Stimulated activated CD4-positive, alpha-beta T cell treated with anti-CD3 and anti-CD28 coated beads, Interleukin-1b, Interleukin-23, amount 100 ng/mL, for 1 hour (primary cell): ENCODE measurements at places on chromosomes 5 and 9.

DNA sequence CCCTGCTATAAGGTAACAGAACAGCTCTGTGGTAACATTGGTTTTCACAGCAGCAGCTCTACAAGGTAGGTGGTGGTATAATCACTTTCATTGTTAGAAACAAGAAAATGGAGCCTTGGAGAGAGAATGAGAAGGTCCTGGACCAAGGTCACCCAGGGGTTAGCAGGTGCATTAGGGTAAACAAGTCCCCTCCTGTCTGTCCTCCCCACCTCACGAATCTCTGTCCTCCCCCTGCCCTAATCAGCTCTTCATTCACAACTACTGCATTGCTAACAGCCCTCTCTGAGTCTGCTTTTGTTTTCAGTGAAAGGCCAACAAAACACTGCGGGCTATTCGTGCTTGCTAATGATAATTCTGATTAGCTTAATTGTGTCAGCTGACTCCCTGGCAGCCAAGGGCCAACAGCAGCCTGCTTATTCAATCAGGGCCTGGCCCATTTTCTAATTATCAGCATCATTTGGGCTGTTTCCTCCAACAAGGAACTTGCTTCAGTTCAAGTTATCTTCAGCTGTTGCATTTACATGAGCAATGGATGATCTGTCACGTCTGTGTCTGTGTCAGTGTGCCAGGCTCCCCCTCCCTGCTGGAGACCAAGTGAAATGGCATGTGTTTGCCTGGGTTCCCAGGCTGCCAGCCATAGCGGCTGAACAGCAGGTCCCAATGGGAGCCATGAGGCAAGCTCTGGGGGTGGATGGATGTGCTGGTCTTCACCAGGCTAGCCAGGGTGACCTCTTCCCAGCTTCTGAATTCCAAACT, 56.7 kb upstream of the EQTN start:
- no peak for DNase-seq

GRCh38 chr5:145072889-145073288, 762.3 kb downstream of the PRELID2 start:
- DNase-seq: no peak

GRCh38 chr9:129885670-129886106, 50.4 kb downstream of the USP20 start:
- DNase-seq: peak; percentile 81

DNA sequence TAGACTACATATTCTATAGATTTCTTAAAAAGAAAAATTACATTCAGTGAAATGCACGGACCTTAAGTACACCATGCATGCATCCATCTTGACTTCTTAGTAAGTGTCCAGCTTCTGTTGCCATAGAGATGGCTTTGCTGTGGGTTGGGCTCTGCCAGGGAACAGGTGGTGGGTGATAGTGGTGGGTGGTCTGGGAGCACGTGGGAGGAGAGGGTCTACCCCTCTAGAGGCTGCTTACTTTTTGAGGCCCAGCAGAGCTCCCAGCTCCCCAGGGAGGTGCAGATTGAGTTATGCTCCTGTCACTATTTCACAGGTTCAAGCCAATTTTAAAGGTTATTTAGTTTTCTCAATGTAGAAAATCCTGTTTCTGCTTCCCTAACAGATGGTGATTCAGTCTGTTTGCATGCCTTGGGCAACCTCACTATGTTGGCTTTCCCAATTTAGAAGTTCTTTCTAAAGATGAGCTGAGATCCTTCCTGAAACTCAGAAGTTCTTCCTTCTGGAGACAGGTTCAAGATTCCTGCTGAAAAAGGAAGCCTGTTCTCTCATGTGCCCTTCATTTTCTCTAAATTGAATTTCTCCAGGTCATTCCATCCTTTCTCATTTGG, 107.4 kb upstream of the LHFPL2 start:
- no peak for DNase-seq

GRCh38 chr9:137205126-137206069, at the start of the genes NDOR1 and TMEM203:
Gene NDOR1, plus strand, starts transcription at chr9:137205700. Its CDS starts 78 bp downstream, at chr9:137205778.
Gene TMEM203, minus strand, starts transcription at chr9:137205648. Its CDS starts 234 bp downstream, at chr9:137205414.
- peak; percentile 78 for DNase-seq

GRCh38 chr5:15354021-15354420, 146.0 kb upstream of the FBXL7 start:
- no peak for DNase-seq

GRCh38 chr5:83285661-83286398, 185.7 kb upstream of the VCAN start:
- no peak for DNase-seq

DNA sequence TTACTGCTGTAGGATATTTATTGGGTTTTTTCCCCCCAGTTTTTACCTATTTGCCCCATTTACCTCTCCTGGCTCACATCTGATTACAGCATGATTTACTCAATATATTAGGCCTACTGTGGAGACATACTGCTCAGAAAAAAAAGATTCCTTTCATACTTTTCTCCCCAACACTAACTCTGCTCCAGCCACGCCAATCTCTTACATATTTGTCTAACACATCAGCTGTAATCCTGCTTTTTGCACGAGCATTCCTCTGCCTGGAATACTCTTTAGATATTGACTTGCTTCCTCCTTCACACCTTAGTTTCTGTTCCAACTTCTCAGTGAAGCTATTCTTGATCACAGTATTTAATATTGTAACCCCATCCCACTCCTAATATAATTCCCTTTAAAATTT, 158.1 kb upstream of the VCAN start:
- DNase-seq: no peak

DNA sequence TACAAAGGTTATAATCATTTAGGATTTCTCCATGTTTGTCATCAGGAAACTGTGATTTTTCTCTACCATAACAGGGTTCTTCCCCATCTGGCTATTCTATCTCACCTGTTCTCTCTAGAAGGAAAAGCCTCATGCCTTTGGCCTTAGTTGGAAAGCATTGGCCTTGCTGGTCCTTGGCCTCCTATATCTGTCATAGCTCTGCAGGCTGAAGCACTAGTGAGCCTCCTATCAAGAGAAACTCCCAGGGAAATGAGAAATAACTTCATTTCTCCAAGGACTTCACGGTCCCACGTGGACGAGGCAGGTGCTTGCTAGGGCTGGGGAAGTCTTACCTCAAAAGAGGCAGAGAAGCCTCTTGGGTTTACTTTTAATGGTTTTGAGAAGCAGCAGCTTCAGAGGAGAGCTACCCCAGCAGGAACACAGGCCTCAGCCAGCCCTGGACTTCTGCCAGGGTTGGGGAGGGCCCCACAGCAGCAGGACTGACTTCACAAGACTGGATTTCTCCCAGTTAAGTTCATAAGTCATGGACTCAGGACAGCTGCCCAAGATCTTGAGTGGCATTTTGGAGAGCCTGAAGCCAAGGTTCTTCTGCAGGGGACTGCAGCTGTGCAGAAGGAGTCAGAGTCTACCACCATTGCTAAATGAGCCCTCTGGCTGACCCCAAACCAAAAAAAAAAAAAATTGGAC, 15.8 kb upstream of the PSAT1 start:
- no peak for DNase-seq

DNA sequence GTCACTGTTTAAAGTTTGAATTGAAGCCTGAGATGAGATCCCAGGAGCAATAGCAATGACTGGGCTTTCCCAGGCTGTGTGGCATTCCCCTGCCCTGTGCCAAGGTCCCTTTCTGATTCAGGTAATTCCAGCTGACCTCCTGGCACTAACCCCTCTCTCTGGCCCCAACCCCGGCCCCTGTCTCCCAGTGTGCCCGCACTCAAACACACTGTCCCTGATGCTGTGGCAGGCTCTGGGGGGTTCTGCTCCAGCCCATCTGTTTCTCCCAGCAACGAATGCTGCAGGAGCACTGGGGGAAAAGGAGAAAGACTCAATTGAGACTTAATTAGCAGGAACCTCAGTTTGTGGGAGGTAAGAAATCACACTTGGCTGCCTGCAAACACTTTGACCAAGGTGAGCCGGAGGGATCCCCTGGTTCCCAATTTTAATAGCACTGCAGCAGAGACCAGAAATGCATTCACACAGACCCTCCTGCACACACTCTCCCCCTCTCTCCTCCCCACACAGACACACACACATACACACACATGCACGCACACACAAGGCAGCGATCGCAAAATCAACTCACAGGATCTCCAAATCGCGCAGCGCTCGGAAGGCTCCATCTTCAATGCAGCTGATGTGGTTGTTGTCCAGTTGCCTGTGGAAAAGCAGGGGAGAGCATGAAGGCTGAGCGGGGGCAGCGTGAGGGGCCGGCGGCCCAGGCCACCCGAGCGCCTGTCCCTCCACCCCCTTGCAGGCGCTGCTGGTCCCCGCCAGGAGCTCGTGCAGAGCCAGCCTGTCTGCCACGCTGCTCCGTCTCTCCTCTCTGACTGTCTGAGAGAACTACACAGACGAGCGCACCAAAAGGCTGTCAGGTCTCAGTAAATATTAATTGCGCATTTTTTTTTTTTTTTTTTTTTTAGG, 265.1 kb upstream of the PANK3 start:
- DNase-seq: no peak

- no peak for DNase-seq
Observed at GRCh38 chr5:161546470-161547301, at the start of gene GABRB2. Gene GABRB2, minus strand, starts transcription at chr5:161546725. Its CDS starts 82 bp downstream, at chr5:161546643.

GRCh38 chr5:179923436-179923835, 15.7 kb upstream of the TBC1D9B start:
- DNase-seq: no peak

GRCh38 chr9:86141843-86142242, 42.5 kb upstream of the GOLM1 start:
- DNase-seq: no peak

DNA sequence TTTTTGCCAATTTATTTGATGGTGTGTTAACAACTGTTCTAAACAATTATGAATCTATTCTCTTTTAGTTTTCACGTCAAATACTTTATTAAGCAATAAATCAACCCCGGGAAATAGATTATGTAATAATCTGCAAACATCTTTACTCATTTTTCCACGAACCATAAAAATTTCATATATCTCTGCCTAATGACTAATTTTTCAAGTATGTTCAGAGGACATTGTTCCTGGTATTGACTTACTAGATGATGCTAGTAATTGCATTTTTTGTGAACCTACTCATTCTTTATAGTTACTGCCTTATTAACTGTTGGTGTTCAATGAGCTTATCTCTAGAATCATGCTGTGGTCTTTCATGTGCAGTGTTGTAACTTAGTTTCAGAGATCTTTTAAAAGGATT, 41.0 kb upstream of the FBN2 start:
- DNase-seq: no peak

GRCh38 chr9:135075234-135076142, 12.0 kb upstream of the OLFM1 start:
- DNase-seq: no peak

DNA sequence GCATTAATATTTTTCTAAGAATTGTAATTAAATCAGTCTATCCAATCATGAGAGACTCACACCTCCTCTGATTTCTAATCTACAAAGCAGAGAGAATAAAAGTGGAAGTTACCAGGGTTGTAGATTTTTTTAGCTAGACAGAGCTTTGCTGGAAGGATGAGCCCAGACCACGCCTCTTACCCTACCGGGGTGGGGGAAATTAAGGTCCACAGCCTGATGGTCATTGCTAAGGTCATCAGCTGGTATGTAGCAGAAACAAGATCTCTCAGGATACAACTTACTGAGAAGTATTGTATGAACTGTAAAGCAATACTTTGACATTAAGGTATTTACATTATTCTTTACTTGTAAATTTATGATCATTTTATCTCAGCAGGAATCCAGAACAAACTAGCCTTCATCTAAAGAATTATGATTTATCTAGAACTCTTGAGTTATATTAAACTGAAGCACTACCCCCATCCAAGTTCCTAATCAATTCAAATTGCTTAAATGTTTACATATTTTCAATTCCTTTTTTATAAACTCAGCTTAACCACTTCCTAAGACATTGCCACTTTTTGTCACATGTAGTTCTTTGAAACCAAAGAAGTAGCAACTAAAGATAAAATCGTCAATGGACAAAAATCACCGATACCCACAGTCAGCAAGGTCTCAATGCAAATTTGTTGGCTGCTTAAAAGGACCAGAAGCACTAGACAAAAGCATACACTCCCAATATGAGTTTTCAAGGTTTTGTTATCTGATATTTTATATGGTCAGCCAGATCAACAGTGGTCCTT, 225.8 kb upstream of the DAPK1 start:
- DNase-seq: no peak

GRCh38 chr5:87069974-87070608, 197.6 kb upstream of the RASA1 start:
- DNase-seq: no peak

DNA sequence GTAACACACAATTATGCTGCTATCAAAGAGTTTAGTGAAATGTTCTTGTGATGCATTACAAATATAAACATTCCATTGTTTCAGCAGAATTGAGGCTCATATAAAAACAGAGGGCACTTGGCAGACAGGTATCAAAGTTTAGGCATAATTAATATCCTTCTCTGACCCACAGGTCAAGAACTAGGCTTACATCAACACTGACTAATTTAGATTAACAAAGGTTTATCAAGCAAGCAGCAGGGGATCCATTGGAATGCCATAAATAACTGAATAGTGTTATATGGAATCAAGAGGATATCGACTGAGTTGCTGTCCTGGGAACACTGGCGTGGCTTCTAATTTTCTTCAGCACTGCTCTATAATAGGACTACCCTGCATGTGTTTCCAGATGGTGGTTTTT, 414.5 kb upstream of the ARRDC3 start:
- DNase-seq: no peak

DNA sequence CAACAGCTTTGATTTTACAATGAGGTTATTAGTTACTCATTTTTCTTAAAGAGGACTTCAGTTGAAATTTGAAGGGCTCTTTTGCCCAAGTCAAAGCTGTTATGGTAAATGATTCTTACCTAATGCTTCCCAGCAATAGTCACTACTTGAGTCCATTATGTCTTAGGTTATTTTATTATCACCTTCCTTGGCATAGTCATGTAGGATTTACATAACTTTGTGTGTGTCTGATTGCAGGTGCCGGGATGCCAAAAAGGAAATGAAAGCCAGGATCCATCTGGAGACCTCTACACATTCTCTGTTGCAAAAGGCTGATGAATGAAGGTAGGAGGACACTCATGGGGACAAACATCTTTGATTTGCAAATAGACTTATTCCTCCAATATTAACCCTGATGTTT, 38.8 kb upstream of the PLPPR1 start:
- DNase-seq: no peak

- DNase-seq: no peak
Observed at GRCh38 chr9:120931231-120932085, 4.9 kb upstream of the TRAF1 start.

- DNase-seq: no peak
Observed at GRCh38 chr9:23567516-23568165, 258.4 kb downstream of the ELAVL2 start.

- DNase-seq: no peak
Observed at GRCh38 chr5:115435065-115435777, 109.4 kb downstream of the FEM1C start.

DNA sequence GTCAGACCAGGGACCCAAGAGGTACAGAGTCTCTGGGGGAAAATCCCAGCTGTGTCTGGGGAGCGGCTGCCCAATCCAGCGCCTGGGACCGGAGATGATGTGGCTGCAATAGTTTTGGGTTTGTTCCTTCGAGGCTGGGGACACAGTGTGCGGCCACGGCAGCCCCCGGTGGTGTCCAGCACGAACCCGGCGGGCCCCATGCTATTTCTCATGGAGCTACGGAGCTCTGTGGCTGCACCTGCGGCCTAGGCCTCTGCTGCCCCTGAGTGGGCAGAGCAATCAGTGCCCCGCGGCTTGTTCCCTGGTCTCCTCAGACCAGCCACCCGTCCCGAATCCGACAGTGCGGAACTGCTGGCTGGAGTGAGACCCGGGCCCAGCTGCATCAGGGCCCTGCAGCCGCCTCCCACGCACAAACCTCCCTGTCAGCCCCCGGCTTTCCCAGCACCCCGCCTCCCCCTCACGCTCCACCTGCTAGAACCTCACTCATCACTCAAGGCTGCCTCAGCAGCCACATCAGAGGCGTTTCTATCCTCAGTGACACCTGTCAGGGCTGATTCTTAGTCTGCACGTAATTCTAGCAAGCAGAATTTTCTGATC, 29.0 kb downstream of the SARDH start:
- peak; percentile 29 for DNase-seq

GRCh38 chr5:146283344-146283761, 55.3 kb upstream of the POU4F3 start:
- no peak for DNase-seq
